ENCODE measurements at places on chromosomes 5 and 9.
A peak's percentile ranks its signal among the peaks of the same experiment; 100 is the strongest.

DNA sequence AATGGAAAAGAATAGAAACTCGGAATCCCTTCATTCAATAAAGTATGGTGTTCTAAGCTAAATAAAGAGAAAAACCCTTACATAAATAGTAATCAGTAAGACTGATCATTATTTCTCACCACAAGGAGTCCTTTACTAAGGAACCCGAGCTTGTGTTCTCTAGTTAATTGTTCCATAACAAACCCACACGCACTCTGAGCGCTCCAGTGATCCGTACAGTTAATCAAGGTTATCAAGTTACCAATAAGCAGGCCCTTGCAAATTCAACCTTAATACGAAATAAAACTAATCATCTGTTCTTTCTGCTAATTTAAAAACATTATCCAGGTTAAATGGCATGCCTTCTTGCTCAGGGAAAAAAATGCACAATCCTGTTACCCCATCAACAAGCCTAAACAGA lies 224.4 kb downstream of the FRMD3 start:
- no peak for DNase-seq

GRCh38 chr5:134123360-134123759 lies 8.9 kb downstream of the TCF7 start:
- DNase-seq, result no peak

- DNase-seq, result no peak
Observed at GRCh38 chr5:38797838-38798237, 48.0 kb upstream of the OSMR start.

- no peak for DNase-seq
Observed at GRCh38 chr9:114433720-114434255, 46.0 kb upstream of the AKNA start.

DNA sequence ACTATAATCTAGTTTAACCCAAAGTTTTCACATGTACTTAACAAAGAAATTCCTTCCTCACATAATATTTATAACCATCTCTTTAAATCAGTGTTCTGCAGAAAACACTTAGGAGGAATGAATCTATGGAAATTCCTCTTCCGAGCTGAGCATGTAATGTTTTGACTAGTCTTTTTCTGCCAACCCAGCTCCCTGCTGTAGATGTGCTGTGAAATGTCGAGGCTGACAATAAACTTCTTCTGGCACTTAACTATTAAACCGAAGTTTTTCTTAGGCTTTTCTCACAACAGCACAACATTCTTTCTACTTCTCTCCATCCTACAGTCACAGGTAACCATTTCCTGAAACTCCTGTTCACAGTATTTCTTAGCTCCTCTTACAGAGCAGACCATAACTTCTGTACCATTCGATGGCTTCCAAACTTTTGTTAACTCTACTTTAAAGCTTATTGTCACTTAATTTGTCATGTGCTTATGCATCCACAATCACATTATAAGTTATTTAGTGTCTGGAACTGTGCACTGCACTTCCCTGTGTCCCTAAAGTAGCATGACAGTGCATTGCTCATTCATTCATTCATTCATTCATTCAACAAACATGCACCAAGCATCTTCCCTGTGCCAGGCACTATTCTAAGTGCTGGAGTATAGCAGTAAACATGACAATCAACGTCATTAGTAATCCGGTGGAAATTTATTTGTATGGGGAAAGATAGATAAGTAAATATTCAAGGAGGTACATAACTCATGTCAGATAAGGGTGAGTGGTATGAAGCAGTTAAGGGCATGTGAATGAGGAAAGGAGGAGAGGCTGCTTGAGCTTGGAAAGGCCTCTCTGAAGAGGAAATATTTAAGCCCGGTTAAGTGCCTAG lies 54.6 kb downstream of the TSSK1B start:
- no peak for DNase-seq

DNA sequence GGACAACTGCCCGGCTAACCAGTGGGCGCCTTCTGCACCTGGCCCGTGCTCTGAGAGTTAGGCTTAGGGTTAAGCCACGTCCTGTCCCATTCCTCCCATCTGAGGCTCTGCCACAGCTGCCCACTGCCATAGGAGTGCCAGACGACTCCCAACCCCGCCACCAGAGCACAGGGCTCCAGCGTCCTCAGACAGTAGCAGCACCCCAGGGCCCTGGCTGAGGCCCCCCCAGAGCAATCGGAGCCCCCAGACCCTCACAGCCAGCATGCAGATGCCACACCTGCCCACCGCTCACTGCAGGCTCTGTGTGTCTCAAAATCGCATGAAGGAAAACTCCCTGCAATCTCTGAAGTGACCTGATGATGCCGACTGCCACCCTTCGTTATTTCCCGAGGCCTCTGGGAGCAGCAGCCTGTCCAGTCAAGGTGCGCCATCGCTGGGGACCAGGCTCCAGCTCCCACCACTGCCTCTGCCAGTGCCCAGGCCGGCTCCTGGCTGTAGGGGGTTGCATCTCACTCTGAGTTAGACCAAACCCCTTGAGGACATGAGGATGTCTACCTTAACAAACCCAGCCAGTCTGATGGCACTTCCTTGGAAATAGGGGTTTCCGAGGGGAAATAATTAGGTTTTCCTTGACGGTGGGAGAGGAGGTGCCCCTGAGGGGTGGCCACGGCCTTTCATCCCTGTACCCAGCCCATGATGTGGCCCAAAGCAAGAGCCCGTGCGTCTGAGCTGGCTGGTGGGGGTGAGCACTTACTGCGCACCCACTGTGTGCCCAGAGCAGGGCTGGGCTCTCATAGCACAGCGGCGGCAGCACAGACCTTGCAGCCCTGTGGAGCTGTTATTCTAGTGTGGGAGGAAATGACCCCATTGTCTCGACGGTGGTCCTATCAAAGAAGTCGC lies 58.0 kb upstream of the RNF130 start:
- DNase-seq, result no peak

- DNase-seq, result no peak
Observed at GRCh38 chr9:130991778-130992681, 16.9 kb upstream of the LAMC3 start.

GRCh38 chr5:40736103-40736875 lies 19.5 kb downstream of the TTC33 start:
- peak; percentile 81 for DNase-seq

- peak; percentile 34 for DNase-seq
Observed at GRCh38 chr9:126885131-126885641, 24.7 kb downstream of the ZBTB34 start.

GRCh38 chr5:396531-396961 lies 46.4 kb upstream of the EXOC3 start:
- DNase-seq, result no peak

DNA sequence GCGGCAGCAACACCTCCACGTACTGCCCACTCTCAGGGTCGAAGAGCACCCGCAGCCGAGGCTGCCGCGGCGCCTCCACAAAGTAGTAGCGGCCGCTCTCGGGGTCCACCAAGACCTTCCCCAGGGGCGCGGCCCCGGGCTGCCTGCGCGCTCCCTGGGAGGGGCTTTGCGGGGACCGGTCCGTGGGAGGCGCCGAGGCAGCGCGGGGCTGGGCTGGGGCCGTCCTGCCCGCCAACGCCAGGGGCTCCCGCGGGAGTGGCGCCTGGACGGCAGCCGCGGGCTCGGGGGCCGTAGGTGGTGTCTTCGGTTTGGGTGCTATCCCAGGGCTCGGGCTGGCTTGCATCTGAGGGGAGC lies 2.6 kb upstream of the MZB1 start:
- DNase-seq, result no peak

GRCh38 chr5:98750693-98751092 lies 22.8 kb upstream of the RGMB start:
- DNase-seq, result peak; percentile 12

GRCh38 chr5:1176473-1177391 lies 24.7 kb upstream of the SLC6A19 start:
- peak; percentile 26 for DNase-seq

- no peak for DNase-seq
Observed at GRCh38 chr9:138096519-138096845, 218.9 kb downstream of the CACNA1B start.

DNA sequence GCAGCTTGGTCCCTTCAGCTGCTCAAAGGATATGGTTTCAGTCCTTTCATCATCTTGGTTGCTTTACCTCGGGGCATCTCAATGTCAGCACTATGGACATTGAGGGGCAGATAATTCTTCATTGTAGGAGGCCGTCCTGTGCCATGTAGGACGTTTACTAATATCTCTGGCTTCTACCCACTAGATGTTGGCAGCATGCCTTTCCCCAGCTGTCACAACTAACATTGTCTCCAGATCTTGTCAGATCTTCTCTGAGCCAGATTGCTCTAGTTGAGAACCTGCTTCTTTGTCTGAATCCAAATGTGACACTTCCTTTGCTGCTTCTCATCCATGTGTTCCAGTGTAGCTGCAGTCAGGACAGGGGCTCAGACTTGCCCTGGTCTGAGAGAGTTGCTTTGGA lies 10.3 kb downstream of the PTPA start:
- no peak for DNase-seq

GRCh38 chr9:85516455-85516854 lies 225.3 kb downstream of the AGTPBP1 start:
- no peak for DNase-seq

- no peak for DNase-seq
Observed at GRCh38 chr5:10973316-10973715, 212.3 kb upstream of the DAP start.

- no peak for DNase-seq
Observed at GRCh38 chr9:101440714-101441230, 5.2 kb upstream of the ALDOB start.

DNA sequence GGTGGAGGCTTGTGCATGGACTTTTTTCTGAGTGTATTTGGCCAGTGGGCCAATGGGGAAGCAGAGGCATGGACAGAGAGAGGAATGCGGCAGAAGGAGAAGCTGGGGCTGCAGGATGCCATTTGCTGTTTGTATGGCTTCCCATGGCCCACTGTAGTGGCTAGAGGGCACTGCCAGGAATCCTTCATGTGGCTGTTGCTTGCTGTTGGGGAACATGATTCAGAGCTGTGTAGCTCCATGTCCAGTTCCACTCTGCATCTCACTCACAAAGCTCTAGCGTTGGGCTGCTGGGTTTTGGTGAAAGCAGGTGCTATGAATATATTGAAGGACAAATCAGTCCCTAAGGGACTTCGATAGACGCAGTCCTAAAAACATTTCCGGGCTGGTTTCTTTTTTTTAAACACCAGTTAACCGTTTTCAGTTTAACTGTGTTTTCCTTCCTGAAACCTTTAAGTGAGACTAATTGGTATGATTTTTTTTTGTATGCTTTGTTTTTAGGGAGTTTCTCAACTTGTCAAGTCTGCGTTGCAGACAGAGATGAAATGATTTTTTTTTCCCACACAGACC lies 51.3 kb downstream of the SLC22A5 start:
- peak; percentile 43 for DNase-seq

DNA sequence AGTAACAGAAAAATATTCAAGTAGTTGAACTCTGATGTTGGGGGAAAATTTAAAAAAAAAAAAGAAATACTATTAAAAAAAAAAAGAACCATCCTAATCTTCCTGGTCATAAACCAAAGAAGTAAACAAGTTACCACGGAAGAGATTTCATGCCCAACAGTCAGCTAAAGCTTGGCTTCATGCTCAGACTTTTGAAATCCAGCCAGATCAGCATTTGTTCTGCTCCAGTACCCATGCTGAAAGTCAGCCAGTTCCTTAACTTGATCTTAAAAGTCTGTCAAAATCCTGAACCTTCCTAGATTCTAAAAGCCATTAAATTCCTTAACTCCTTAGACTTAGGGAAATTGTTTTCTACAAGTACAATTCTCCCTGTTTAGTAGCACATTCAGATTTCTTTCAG lies 908.7 kb upstream of the CDH9 start:
- no peak for DNase-seq

DNA sequence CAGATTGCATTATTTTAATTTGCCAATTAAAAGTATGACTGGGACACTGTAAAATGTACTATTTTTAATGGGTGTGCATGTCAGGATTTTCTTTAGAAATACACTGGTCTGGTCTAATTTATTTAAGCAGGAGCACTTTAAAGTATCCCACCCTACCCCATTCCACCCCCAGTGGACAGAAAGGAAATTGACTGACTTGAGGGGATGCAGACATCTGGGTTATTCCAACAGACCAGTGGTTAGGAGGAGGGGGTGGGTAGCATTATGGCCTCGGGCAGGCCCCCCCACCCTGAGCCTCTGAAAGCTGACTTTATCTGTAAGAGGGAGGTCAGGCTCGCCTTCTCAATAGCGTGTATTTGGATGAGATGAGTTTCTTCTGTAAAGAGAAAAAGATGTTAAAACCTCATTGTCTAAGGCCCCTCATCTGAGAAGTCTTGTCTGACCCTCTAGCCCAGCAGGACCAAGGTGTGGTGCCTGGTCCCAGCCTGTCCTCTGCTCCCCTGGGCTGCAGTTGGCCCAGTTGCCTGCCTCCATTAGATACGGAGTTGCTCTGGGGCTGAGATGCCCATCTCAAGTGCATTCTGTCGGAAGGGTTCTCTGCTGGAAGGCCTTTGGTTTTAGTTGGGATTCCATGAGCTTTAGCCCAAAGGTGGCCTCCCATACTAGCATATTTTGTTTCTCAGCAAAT lies 4.4 kb downstream of the HNRNPAB start:
- no peak for DNase-seq

- no peak for DNase-seq
Observed at GRCh38 chr5:179296150-179296821, 49.0 kb downstream of the ADAMTS2 start.

DNA sequence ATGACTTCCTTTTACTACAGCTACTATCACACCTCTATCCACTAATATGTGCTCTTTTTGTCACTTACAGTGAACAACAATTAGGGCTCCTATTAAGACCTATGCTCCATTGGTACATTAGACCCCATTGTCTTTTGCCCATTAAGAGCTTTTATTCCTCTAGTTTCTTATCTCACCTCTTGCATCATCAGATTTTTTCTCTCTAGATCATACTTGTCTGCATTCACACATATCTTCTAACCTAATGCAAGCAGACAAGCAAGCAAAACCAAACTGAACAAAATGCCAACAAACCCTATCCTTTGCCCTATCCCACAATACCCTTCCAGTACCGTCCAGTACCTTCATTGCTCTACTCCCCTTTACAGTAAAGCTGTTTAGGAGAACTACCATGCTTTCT lies 10.1 kb upstream of the RBM27 start:
- no peak for DNase-seq

DNA sequence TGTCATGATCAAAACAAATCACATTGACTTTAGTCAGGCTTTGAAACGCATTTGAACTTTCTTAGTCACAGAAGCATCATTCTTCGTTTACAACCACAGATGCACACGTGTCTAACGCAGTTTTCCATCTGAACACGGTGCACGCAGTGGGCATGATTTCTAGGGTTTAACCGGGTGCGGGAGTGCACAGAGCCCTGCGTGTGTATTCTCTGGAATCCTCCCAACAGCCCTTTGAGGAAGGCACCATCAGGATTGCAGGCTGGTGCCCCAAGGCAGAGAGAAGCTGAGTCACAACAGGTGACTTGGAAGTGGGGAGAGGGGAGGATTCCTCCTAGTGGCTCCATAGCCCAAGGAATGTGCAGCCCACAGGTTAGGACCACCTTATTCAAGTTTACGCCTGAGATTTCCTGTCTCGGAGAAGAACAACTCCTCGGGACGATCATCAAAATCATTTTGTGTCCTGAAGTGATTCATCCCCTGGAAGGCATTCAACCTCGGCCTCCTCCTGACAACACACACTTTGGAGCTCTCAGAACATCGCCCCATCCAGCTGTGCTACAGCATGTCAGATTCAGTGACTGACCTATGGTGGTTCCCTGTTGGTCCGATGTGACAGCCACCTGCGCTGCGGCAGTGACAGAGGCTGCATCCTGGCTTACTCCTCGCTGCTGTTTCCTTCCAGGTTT lies 13.1 kb downstream of the ROPN1L start:
- no peak for DNase-seq

- no peak for DNase-seq
Observed at GRCh38 chr5:17147170-17147569, 70.3 kb upstream of the BASP1 start.

- peak; percentile 86 for DNase-seq
Observed at GRCh38 chr5:67246108-67246507, 49.5 kb upstream of the CD180 start.

- DNase-seq, result no peak
Observed at GRCh38 chr5:157690690-157691433, 19.5 kb downstream of the C5orf52 start.
